Stimulated activated CD8-positive, alpha-beta memory T cell treated with anti-CD3 and anti-CD28 coated beads, Interleukin-4, amount 100 ng/mL, for 48 hours (primary cell): ENCODE measurements at places on chromosomes 5 and 9.

GRCh38 chr9:137000177-137000930, 4.0 kb upstream of the CLIC3 start:
- DNase-seq, result peak; percentile 64

GRCh38 chr5:122076669-122077365, 1.2 kb downstream of the LOX start:
- peak; percentile 81 for DNase-seq

DNA sequence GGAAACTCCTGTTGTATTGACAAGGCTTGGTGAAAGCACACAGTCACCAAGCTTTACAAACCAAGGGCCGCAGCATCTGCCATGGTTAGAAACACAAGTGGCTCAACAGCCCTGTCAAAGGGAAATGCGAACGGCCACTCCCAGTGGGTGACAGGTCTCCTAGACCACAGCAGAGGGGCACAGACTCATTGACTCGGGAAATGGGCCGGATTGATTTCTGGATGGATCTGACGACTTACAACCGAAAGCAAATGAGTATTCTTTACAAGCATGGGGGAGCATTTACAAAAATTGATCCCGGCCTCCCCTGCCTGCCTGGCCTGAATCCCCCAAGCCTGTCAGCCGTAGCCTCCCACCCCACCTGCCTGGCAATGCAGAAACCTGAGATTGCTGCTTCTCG, 48.2 kb downstream of the ADAMTS2 start:
- DNase-seq, result no peak

DNA sequence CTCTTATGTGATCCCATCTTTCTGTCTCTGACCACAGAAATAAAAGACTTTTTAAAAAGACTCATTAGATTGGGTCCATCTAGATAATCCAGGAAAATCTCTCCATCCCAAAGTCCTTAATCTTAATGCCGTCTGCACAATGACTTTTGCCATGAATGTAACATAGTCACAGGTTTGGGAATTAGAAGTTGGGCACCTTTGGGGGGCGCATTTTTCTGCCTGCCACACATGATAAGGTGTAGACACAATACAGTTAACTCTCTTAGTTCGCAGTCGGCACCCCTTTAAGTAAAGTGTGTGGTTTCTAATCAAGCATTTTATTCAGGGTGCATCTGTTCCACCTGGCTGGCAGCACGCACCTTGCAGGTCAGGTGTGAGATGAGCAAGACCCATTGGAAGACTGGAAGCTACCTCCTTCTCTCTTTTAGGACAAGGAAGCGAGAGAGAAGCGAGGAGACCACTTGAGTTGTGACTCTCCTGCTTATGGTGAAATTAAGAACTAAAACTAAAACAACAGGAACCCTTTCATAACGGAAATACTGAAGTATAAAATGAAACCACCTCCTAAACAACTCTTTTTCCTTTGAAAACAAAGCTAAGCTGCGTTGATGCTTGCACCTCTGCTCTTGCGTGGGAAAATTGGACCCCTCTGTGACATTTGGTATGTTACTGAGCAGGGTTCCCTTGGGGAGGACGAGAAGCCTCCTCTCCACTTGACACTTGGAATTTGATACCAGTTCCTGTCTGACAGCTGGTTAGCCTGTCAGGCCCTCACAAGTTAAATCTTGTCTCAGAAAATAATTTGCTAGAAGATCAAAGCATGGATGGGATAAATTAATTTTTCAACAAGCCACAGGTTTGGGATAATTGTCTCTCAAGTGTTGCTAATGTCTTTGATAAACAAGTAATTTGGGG, 304.6 kb upstream of the DMRT1 start:
- DNase-seq, result no peak

DNA sequence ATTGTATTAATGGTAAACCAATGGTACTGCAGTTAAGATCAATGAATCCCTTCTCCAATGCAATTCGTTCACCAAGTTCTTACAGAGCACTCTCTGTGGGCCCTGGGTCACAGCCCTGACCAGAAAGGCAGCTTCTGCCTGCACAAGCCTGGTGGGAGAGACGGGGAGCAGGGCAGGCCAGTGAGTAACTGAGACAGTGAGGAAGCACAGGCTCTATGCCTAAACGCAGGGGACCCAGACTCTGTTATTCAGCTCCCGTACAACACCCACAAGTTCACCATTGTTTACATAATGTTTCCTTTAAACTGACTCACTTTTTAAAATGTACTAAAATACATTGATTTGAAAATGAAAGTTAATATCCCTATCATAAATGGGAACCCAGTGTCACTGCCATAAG, 40.5 kb upstream of the CTSL start:
- DNase-seq, result no peak

- no peak for DNase-seq
Observed at GRCh38 chr5:108543486-108543885, 161.6 kb upstream of the FBXL17 start.

GRCh38 chr5:132000241-132000490, 11.3 kb downstream of the ACSL6 start:
- DNase-seq, result no peak

DNA sequence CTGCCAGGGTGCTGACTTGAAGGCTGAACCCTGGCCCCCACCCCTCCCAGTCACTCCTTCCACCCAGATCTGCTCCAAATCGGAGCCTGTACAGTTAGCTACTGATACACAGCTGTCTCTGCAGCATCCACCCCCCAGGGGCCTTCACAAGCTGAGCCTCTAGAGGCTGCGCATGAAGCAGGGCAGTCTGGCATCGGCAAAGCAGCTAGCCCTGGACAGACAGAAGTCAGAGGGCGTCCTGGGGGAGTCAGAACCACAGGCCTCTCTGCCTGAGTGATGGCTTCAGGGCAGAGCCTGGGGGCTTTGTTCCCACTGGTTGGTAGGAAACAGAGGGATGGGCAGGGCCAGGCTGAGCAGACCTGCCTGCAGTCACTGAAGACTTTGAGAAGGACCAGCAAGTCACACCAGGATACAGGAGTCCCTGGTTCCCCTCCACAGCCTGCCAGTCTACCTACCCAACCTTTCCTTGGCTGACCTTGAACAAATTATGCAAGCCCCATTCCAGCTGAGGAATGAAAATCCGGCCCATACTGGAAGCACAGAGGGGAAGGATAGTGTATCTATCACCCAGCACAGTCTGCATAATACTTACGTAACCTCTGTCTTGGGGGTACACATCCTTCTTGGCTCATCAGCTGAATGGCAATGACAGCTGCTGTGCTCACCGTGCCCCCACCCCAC, 8.8 kb downstream of the VDAC1 start:
- no peak for DNase-seq

GRCh38 chr9:89375191-89375760, 57.0 kb downstream of the SECISBP2 start:
- DNase-seq, result no peak
